ENCODE measurements at places on chromosomes 1 and 21. TPM values are rescaled to one million over a fixed set of nuclear protein-coding genes. Genes with fewer than 3 reads are reported as not detected.

The EDARADD gene
- total RNA-seq = 1.2 TPM

The BRINP2 gene
- not detected for total RNA-seq

The TGFB2 gene
- total RNA-seq = 49.2 TPM

The PRELP gene
- 19.5 TPM for total RNA-seq

The NBPF10 gene
- 4.3 TPM for total RNA-seq

The ELF3 gene
- total RNA-seq = 0.13 TPM

The SLC25A34 gene
- total RNA-seq = 0.52 TPM

The FAF1 gene
- total RNA-seq = 79.9 TPM

The UCHL5 gene
- total RNA-seq = 29.9 TPM

The PTPRU gene
- total RNA-seq = 12.5 TPM

The MEX3A gene
- 1.1 TPM for total RNA-seq

The NEGR1 gene
- total RNA-seq = 83.2 TPM

The C4BPA gene
- total RNA-seq = not detected

The CELA2B gene
- not detected for total RNA-seq

The MX1 gene
- 35.1 TPM for total RNA-seq

The ASPM gene
- total RNA-seq = 43.7 TPM

The PRKAA2 gene
- total RNA-seq = 2.5 TPM

The BARHL2 gene
- not detected for total RNA-seq

The C1orf56 gene
- total RNA-seq = 3.0 TPM

The GPR25 gene
- not detected for total RNA-seq

The KIF21B gene
- 0.22 TPM for total RNA-seq

The HMCN1 gene
- total RNA-seq = 76.6 TPM

The RTCA gene
- 36.8 TPM for total RNA-seq

The BNIPL gene
- 0.32 TPM for total RNA-seq

The TSPEAR gene
- not detected for total RNA-seq

The FBXO2 gene
- total RNA-seq = 4.2 TPM

The KRTAP20-4 gene
- total RNA-seq = not detected

The SPRR2B gene
- not detected for total RNA-seq

The SLC44A5 gene
- 0.43 TPM for total RNA-seq

The CNR2 gene
- total RNA-seq = not detected

The S100A9 gene
- not detected for total RNA-seq

The SPATA45 gene
- total RNA-seq = 0.39 TPM

The SH3GLB1 gene
- 69.0 TPM for total RNA-seq

The AADACL4 gene
- total RNA-seq = not detected

The OR2L3 gene
- total RNA-seq = not detected

The RNU1-2 gene
- under 0.01 TPM for total RNA-seq

The SUMO3 gene
- total RNA-seq = 95.3 TPM

The KRTAP7-1 gene
- not detected for total RNA-seq

The PDZK1 gene
- total RNA-seq = 0.39 TPM

The SH3BGR gene
- 1.4 TPM for total RNA-seq

The PRPF38A gene
- 14.1 TPM for total RNA-seq

The ANGPTL1 gene
- total RNA-seq = 10.1 TPM

The LCK gene
- not detected for total RNA-seq

The ITLN1 gene
- total RNA-seq = not detected

The C1QC gene
- not detected for total RNA-seq

The TUFT1 gene
- total RNA-seq = 15.8 TPM

The LMOD1 gene
- 1.4 TPM for total RNA-seq

The ERICH3 gene
- not detected for total RNA-seq

The CCDC185 gene
- total RNA-seq = not detected

The TSPAN2 gene
- total RNA-seq = 7.1 TPM

The RSPO1 gene
- 0.11 TPM for total RNA-seq

The SH3D21 gene
- 4.8 TPM for total RNA-seq

All from articular chondrocyte of knee joint (primary cell).